Stimulated activated CD4-positive, alpha-beta T cell treated with anti-CD3 and anti-CD28 coated beads, Interleukin-4, amount 100 ng/mL, for 24 hours (primary cell): ENCODE measurements at places on chromosomes 16 and 17.
A peak's percentile ranks its signal among the peaks of the same experiment; 100 is the strongest.

DNA sequence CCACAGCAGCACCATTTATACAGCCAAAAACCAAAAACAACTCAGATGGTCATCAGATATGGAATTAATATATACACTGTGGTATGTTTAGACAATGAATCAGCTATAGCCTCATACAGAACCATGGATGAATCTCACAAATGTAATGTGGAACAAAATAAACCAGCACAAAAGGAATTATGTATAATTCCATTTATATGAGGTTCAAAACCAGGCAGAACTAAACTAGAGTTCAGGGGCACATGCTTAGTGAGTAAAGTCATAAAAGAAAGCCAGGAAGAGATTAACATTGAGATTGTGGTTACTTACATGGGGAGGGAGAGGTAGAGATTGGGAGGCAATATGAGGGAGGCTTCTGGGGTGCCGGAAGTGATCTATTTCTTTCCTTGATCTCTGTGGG lies 231.1 kb downstream of the COPRS start:
- DNase-seq: no peak

GRCh38 chr17:60554377-60554788 lies 28.3 kb upstream of the APPBP2 start:
- no peak for DNase-seq

DNA sequence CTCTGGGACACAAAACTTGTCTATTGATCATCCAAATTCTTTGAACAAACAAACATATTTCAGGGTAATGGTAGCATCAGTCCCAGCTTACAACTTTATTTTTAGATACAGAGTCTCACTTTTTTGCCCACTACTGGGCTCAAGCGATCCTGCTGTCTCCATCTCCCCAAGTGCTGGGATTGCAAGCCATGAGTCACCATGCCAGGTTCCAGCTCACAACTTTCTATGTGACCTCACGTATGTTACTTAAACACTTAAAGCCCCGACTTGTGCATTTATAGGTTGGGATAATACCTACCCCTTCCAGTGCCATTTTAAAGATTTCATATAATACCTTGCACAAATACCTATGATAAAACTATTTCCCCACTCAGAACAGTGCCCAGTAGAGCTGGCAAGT lies 42.0 kb upstream of the KSR1 start:
- DNase-seq: no peak

GRCh38 chr16:11389631-11390565 lies 44.6 kb downstream of the RMI2 start:
- no peak for DNase-seq

DNA sequence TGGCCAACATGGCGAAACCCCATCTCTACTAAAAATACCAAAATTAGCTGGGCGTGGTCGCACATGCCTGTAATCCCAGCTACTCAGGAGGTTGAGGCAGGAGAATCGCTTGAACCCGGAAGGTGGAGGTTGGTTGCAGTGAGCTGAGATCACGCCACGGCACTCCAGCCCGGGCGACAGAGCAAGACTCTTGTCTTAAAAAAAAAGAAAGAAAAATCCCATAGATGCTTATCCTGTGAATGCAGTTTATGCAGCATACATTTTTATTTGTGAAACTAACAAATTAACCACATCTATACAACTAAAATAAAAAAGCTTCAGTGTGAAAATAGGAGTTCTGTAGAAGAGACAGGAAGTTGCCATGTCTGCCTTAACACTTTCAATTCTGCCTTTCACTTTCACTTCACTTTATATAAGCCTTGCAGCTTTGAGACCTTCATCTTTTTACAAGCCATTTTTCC lies 7.1 kb downstream of the IGSF6 start:
- peak; percentile 28 for DNase-seq

DNA sequence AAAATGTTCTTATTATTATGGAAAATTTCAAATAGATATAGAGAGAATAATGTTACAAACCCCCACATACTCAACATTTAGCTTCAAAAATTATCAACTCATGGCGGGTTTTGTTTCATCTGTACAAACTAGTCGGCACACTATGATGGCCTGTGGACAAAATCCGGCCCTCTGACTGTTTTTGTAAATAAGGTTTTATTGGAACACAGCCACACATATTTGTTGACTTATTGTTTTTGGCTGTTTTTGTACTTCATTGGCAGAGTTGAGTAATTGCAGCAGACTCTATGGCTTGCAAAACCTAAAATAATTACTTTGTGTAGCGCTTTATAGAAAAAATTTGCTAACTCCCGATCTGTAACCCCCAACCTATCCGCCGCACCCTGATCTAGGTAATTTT lies 41.4 kb upstream of the CLEC18A start:
- no peak for DNase-seq

GRCh38 chr16:24700549-24701392 lies 28.7 kb upstream of the TNRC6A start:
- DNase-seq: no peak

- DNase-seq: no peak
These were observed 92.9 kb downstream of the TBC1D16 start for GRCh38 chr17:79942591-79943346.

DNA sequence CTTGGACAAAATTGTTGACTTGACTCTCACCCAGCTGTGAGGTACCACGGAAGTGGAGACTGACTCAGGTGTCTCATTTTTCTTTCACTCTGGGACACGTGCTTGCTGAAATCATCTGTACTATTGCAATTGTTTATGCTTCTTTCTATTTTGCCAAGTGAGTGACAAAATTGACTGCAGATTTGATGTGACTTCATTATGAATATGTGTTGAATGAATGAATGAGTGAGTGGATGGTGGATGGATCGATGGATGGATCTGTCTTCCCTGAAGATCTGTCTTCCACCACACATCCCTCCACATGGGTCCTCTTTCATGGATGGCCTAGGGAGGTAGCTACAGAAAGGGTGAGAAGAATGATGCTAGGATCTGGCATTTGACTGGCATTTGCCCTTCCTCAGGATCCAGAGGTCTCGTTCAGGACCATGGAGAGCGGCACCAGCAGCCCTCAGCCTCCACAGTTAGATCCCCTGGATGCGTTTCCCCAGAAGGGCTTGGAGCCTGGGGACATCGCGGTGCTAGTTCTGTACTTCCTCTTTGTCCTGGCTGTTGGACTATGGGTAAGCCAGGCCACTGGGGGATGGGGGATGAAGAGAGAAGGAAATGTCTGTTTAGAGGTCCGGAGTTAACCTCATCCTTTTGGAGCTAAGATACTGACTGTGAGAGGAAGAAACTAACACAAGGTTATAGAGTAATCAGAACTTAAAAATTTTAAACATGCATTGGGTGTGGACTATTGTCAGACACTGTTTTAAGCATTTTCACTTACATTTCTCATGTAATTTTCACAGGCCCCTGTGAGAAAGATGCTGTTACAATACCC lies 12.7 kb downstream of the SLC5A11 start:
- peak; percentile 39 for DNase-seq

DNA sequence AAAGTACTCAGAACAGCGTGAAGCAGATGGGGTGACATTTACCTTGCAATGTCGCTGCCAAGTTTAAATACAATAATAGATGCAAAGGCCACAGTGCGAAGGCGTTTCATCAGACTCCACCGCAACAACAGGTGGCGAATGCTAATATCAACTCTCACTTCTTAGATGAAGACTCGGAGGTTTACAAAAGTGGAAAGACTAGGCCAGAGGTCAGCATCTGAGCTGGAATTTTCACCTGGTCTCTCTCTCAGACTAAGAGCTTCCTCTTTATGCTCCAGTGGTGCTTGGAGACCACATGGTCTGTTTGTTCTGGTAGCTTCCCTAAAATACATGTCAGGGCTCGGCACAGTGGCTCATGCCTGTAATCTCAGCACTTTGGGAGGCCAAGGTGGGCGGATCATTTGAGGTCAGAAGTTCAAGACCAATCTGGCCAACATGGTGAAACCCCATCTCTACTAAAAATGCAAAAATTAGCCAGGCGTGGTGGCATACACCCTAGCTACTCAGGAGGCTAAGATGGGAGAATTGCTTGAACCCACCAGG lies 169.1 kb downstream of the XYLT1 start:
- no peak for DNase-seq

DNA sequence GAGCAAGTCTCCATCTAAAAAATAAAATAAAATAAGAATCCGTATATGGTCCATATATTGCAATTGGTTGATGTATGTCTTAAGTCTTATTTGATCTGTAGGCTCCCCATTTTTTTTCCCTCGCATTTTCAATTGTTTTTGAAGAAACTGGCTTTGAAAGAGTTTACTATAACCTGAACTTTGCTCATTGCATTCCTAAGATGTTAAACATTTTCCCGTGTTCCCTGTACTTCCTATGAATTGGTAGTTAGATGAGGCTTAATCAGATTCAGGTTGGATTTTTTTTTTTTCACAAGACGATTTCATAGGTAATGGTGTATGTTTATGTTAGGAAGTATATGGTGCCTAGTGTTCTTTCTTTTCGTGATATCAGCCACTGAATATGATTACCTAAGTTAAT lies 3.3 kb downstream of the LRRC36 start:
- no peak for DNase-seq

GRCh38 chr16:87324411-87325275 lies 7.5 kb upstream of the C16orf95 start:
- DNase-seq: peak; percentile 44

- DNase-seq: peak; percentile 26
These were observed 4.8 kb downstream of the CA5A start for GRCh38 chr16:87931504-87931903.

- no peak for DNase-seq
These were observed 3.0 kb downstream of the CDH11 start for GRCh38 chr16:65118871-65119270.

GRCh38 chr17:73759324-73759723 lies 115.1 kb upstream of the SDK2 start:
- no peak for DNase-seq

DNA sequence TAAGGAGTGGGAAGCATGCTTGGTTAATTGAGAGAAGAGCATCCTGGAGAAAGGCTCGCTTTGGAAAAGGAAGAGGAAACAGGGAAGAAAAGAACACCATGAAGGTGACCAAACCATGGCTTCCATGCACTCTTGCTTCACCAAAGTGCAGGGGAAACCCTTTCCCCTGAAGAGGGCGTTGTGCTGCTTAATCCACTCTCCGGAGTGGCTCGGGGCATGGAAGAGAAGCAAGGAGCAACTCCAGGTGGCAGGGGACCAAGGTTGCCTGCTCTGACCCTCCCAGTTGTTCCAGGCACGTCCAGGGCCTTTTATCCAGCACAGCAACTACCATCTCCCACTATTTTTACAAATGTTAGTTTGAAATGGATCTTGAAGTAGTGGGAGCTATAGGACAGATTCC lies 108.1 kb downstream of the STX8 start:
- no peak for DNase-seq

DNA sequence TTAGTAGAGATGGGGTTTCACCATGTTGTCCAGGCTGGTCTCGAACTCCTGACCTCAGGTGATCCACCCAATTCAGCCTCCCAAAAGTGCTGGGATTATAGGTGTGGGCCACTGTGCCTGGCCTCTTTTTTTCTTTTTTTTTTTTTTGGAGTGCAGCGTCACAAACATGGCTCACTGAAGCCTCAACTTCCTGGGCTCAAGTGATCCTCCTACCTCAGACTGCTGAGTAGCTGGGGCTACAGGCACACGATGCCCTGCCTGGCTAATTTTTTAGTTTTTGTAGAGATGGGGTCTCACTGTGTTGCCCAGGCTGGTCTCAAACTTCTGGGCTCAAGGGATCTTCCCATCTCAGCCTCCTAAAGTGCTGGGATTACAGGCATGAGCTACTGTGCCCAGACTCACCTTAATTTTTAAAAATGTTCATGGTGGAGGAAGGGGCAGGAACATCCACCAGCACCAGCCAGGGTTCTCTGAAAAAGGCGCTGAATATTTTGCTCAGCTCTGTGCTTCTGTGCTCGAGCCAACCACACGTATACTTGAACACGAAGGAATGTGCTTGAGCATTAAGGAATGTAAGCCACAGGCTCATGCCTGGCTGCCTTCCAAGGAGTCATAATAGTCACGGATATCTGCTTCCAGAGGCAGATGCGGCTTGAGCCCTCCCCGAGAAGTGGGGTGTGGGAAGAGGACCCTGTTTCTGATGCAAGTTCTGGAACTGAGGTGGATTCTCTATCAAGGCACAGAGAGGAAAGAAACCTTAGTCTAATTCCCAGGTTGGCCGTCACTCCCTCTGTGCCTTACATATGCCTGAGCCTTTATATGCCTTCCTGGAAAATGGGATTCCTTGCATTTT lies 65.5 kb upstream of the CREBBP start:
- no peak for DNase-seq

GRCh38 chr16:49623501-49624266 lies 232.2 kb downstream of the ZNF423 start:
- no peak for DNase-seq

- DNase-seq: no peak
These were observed 360.3 kb upstream of the ASIC2 start for GRCh38 chr17:33653399-33653788.

DNA sequence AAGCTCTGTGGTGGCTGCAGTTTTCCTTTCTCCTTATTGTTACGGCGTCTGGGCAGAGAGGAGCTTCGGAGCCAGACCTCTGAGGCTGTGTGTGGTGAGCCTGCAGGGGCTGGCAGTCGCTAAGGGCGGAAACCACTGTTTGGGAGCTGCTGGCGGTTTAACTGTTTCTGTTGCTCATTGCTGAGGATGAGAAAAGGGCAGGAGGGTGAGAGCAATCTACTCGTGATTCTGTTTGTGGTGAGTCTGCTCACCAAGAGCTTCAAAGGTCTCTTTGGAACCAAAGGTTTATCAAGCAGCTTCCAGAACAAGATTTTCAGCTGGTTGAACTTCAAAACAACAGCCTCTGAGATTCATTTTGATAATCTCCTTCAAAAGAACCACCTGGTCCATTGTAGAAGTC lies 143.9 kb downstream of the ANKFN1 start:
- peak; percentile 6 for DNase-seq

- no peak for DNase-seq
These were observed 45.8 kb downstream of the TNFRSF13B start for GRCh38 chr17:16926061-16926511.
